K562 (cell line): ENCODE measurements at places on chromosomes 13 and 19. TPM values are rescaled to one million over a fixed set of nuclear protein-coding genes. Genes with fewer than 3 reads are reported as not detected.

DNA sequence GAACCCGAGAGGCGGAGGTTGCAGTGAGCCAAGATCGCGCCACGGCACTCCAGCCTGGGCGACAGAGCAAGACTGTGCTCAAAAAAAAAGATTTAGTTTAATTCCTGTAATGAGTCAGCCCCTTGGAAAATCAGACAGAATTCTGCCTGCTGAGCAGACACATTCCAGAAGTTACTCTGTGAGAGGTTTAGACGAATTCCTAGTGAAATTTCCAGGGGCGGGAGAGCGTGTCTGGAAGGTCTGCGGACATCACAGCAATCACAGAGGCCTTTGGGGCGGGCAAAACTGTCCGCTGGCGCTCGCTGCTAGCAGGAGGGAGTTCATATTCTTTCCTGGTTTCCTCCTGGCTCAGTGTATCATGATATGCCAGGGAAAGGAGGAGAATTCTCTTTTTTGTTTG, 17.5 kb downstream of the MISP start:
- no peak for DNase-seq

DNA sequence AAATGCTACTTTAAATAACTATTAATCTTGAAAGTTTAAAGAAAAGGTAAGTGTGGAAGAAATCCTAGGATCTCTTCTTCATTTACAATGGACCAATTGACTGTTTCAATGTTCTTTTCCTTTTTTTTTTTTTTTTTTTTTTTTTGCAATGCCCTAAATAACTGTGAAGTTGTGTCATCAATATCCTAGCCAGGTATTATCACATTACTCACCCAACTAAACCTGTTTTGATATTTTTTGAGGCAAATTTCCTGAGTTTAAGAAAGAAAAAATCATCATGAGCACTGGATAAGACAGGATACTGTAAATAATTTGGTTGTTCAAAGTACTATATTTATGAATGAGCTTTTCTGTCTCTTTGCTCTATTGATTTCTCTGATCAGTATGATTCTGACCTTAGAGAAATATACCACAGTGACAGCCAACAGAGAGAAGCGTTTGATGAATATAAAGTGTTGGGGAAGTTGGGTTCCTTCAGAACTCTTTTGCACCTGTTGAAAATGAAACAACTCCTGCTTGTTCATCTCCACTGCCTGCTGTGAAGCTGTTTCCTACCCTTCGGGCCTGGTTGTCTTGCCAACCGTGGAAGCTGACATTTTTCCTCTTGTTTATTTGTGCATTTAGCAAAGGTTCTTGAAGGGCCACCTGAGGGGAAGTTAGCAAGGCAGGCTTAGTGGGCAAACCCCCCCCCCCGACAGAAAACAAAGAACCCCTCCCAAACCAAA, 1220.5 kb upstream of the SLC10A2 start:
- no peak for DNase-seq

DNA sequence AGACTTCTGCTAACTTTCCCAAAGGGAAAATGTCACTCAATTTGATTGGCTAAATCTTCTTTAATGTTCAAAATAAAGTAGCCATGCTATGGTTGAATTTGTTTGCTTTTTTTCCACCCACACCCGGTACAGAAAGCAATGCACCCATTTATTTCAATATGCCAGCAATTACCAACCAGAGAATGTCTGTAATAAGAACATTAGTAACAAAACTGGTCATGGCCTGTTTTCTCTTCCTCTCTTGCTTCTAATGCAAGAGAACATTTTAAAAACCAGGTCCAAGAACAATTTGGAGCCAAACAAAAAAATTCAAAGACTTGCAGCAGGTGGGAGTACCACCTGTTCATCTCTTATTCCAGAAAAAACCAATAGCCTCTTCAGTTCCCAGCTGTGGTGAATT, 1108.8 kb upstream of the PCDH20 start:
- DNase-seq, result no peak

- DNase-seq, result peak; percentile 92
Measured at GRCh38 chr19:41323430-41324125, 13.6 kb downstream of the CCDC97 start.

DNA sequence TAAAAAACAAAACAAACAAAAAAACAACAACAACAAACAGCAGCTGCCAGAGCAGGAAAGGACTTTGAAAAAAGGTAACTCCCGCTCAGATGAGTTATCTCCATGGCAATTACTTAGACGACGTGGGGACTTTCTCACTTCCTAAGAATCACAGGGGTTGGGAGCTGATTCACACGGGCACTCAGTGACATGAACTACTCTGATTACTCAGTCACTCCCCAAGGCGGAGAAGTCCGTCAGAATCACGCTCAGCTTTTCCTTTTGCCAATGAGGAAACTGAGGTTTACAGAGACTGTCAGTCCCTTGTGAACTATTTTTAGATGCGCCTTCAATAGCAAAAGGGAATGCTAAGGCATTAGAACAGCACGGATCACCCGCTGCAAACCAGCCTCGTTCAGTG, 32.3 kb upstream of the MATK start:
- no peak for DNase-seq

- DNase-seq, result no peak
Measured at GRCh38 chr19:37770985-37771384, 8.4 kb downstream of the ZNF573 start.

DNA sequence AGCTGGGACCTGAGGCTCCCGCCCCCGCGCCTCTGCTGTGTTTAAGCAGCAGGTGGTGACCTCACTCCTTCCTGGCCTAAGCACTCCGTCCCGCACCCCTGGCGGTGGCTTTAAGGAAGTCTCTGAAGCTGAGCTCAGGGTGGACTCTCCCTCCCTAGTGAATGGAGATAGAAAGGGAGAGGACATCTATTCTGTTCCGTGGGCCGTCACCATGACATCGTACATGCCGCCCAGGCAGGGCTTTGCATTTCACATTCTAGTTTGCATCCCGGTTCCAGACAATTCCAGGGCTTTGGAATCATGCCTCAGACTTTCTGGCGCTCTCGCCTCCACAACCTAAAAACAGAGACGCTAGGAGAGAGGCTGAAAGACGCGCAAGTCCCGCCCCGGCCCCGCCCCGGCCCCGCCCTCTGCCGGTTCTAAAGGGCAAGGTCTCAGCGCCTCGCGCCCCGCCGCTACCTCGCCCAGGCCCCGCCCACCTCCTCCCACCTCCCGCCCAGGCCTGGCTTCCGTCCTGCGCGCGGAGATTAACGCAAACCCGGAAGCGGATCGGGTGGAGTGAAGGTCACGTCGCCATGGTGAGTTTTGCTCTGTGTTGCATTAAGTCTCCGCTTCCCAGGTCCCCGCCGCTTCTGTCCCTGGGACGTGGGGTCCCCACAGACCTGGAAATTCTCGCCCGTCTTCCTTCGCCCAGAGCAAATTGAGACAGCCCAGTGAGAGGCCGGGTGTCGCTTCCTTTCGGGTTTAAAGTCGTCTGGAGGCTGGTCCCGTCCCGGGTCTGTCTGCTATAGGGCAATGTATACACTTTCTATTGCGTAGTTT, at the start of gene ZNF808:
Gene ZNF808 (plus strand): TSS at position 535 of the 822 bp plus-strand sequence. CDS start 15,617 bp downstream, outside the sequence.
- DNase-seq, result peak; percentile 89

- peak; percentile 78 for DNase-seq
Measured at GRCh38 chr19:38183251-38183897, 40.6 kb downstream of the DPF1 start.

DNA sequence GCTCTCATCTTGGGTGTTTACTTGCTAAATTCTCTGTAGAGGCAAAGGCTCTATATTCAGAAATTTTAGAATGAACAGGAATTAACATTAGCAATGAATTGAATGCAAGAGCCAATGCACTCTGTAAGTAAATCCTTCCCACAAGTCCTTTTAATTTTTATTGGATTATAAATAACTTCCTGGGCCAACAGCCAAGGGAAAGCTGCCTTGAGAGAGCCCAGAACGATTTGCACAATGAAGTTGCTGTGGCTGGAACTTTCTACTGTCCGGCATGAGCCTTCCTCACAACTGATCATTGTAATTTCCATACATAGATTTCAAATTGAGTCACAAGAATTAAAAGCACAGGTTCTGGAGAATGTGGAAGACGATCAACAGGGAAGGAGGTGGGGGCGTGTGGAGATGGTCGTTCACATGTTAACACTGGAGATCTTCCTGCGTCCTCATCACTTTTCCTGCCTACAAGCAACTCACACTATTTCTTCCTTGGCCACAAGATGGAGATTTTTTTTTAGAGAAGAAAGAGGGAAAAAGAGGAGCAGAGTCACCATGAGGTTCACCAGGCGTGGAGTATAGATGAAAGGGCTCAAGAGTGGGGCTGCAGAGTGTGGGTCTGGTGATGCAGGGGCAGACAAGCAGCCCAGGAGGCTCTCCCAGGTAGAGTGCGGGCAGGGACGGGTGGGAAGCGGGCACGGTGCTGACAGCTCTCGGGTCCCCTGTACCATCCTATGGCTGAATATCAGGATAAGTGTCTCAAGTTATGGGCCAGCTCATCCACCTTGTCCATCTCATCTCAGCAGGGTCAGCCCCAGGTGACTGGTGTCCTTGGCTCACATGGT, 110.7 kb downstream of the SOX1 start:
- no peak for DNase-seq

GRCh38 chr13:53074114-53074513, 45.5 kb downstream of the OLFM4 start:
- DNase-seq, result no peak

DNA sequence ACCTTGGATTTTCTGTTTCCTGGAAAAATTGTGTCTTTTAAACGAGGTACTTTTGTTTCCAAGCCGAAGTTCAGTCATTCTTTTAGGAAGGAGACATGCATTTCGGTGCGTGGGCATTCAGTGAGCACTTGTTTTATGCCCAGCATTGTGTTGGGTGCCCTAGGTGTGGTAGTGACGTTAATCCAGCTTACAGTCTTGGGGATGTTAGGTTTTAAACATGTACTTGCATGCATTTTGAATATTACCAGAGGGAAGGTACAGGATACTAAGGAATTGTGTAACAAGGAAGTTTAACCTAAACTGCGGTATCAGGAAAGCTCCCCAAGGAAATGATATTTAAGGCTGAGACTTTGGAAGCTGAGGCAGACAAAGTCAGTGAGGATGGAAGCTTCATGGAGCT, 66.3 kb downstream of the ARHGAP35 start:
- no peak for DNase-seq

DNA sequence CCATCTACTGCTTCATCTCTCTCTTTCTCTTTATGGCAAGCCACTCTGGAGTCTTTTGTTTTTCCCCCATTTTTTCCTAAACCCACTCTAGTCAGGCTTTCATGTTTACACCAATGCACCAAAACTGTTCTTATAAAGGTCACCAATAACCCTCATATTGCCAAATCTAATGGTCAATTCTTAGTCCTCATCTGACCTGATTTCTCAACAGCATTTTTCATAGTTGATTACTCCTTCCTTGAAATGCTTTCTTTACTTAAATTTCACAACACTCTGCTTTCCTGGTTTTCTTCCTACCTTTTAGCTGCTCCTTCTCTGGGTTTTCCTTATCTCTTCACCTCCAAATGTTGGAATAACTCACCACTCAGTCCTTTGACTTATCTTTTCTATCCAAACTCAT, 47.9 kb downstream of the MICU2 start:
- no peak for DNase-seq

DNA sequence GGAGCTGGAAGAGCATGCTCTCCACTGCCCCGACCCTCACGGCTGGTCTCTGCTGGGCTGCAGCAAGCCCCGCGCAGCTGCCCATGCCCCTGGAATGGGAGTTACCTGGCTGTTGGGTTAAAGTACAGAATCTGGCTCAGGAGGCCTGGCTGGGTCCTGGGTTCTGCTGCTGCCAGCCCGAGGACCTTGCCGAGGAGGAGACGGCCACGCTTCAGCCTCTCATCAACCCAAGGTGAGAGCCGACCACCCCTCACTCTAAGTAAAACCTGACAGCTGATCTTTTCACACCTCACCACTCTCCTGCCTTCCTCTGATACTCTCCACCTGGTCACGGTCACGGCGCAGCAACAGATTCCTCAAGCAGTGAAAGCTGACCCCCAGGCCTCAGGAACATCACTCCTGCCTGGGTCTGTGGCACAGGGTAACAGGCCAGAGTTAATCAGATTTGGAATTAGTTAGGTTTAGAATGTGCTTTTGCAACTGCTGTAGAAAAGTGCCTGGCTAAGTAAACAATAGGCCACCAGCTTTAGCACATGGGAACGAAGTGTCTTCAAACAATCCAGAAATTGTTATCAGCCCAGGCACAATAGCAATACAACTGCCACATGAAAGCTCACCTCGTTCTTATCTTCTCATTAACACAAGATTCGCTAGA, 20.5 kb downstream of the RAB20 start:
- DNase-seq, result no peak

- no peak for DNase-seq
Measured at GRCh38 chr19:35223084-35223790, 5.3 kb downstream of the FAM187B start.

DNA sequence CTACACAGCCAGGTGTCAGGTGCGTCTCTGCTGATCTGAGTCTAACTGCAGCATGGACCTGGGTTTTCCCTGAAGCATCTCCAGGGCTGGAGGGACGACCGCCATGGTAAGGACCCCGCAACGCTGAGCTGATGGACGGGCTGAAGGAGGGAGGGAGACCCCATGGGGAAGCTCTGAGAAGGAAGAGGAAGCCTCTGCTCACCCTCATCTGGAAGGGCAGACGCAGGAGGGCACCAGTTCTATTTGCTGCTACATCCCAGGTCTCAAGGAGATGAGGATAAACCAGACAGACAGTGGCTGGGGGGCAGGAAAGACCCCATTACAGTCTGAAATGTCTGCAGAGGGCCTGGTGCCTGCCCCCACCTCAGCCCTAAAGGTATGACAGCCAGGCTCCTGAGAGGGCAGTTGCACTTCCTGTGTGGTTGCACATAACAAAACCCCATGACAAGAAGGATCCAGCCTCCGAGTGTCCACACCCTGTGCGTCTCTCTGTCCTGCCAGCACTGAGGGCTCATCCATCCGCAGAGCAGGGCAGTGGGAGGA, at the start of gene LILRA2:
Gene LILRA2 (plus strand): TSS at position 461 of the 543 bp plus-strand sequence. CDS start 89 bp downstream, outside the sequence.
- no peak for DNase-seq

DNA sequence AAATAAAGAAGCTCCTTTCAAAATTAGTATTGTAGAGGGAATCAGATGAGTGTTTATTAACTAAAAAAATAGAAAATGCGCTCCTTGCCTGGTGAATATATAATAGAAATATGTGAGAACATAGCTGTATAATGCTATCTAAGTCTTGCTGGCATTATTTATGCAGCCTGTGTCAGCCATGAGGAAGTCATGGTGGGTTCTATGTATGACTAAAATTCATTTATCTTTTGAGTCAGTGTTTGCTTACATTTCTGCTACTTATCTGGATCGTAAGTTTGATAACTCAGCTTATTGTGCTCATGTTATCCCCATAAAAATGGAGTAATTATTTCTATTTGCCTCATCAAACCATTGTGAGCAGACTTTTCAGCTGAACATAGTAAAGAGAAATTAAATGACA, 449.3 kb downstream of the OXGR1 start:
- no peak for DNase-seq

LSR gene
- polyA plus RNA-seq, result 39.4 and 47.4 TPM in 2 replicates

MAP3K10 gene
- 6.0 and 7.3 TPM in 2 replicates for polyA plus RNA-seq

TEX26 gene
- not detected in 2 replicates for polyA plus RNA-seq

TICAM1 gene
- 4.7 and 5.7 TPM in 2 replicates for polyA plus RNA-seq

NKPD1 gene
- polyA plus RNA-seq, result 0.04 and 0.07 TPM in 2 replicates

PSPN gene
- 0.28 and 0.40 TPM in 2 replicates for polyA plus RNA-seq

CEACAM3 gene
- not detected in 2 replicates for polyA plus RNA-seq

ZSCAN4 gene
- not detected in 2 replicates for polyA plus RNA-seq

PRSS57 gene
- polyA plus RNA-seq, result 1.5 TPM in 2 replicates
